Stimulated activated CD4-positive, alpha-beta T cell treated with anti-CD3 and anti-CD28 coated beads, Interleukin-4, amount 100 ng/mL, for 4 hours (primary cell): ENCODE measurements at places on chromosomes 7 and 10.

DNA sequence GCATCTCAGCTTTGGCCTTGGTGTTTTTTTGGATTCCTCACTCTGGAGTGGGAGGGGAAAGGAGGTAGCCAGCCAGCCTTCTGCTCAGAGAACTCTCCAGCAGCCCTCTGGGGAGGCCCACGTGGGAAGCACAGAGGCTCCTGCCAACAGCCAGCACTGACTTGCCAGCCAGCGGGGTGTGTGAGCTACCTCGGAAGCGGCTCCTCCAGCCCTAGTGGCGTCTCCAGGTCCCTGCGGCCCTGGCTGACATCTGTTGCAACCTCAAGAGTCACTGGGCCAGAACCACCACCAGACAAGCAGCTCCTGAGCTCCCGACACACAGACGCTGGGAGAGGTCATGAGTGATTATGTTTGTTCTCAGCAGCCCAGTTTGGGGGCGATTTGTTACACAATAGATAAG is 180.2 kb upstream of the FZD8 start:
- no peak for DNase-seq

GRCh38 chr7:50332241-50333165 is 28.0 kb downstream of the IKZF1 start:
- DNase-seq = no peak

GRCh38 chr7:156156734-156157408 is 344.6 kb upstream of the SHH start:
- no peak for DNase-seq

DNA sequence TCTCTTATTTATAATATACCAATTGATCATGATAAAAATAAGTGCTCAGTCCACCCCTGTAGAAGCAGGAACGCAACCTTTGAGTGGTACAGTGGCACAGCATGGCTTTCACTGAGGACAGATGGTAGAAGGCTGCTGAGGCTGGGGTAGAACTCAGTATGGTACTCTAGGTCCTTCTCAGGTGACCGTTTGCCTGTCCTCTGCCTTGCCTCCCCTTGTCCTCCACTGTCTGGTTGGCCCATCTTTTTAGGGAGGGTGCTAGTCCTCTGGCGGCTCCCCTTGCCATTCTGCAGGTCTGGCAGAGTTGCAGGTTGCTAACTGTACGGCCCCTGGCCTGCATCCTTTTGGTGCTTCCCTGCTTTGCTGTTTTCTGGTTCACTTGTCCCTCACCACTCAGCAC is 27.3 kb downstream of the SLC18A2 start:
- DNase-seq = no peak

DNA sequence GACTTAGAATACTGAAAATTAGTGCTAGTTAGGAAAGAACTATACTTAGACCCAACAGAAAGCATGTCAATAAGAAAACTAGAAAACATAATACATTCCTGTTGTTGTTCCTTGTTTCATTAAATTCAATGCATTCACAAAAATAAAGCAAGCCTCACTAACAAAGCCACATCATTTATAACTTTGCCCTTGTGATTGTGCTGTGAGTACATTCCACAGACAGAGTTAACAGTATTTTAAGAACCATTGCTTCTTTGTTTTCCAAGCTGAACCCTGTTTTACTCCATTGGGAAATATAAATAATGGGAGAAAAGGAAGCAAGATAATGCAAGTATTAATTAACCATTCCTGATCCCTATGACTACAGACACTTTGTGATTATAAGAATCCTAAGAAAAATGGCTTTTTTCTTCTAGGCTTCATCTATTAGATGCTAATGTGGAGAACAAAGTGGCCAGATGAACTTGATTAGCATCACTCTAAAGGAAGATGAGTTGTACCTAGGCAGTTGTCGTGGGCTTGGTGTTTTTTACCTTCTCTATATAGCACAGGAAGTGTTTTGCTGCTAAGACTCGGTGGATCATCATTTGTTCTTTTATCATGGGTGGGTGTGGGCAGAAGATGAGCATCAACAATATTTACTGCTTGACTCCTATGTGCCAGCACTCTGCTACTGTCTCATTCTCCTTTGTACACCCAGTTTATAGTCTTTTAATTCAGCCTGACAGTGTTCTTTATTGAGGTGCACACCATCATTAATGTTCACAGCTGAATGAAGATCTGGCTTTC is 34.2 kb upstream of the ZNRF2 start:
- no peak for DNase-seq

DNA sequence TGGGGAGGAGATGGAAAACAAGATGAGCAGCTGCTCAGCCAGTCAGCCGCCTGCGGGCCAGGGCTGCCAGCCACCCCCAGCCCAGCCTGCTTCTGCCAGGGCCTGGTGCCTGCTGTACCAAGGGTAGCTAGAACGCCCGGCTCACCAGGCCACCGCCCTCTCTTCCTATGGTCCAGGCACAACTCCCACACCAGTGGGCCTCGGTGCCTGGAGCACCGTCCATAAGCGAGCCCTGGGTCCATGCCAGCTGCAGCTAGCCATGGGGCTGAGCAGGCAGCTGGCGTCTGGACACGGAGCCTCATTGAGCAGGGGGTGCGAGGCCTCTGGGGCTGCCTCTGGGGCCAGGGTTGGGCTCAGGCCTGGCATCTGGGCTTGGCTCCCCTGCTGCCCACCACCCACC is 8.5 kb upstream of the RABGEF1 start:
- DNase-seq = no peak

DNA sequence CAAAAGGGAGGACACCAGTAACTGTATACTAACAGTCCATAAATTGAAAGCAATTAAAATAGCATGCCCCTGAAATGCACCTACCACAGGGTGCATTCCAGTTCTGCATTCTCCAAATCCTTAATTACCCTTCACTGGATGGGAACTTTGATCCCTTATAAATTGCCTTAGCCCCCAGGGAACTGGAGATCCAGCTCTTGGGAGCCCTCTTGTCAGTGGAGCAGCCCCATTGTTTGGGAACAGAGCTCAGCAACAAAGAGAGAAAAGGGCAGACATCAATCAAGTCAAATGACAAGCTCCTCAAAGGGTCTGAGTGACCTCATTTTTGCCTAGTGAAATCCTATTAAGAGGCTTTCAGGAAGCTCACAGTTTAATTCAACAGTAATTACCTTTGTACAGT is 472.6 kb downstream of the XPNPEP1 start:
- DNase-seq = no peak

DNA sequence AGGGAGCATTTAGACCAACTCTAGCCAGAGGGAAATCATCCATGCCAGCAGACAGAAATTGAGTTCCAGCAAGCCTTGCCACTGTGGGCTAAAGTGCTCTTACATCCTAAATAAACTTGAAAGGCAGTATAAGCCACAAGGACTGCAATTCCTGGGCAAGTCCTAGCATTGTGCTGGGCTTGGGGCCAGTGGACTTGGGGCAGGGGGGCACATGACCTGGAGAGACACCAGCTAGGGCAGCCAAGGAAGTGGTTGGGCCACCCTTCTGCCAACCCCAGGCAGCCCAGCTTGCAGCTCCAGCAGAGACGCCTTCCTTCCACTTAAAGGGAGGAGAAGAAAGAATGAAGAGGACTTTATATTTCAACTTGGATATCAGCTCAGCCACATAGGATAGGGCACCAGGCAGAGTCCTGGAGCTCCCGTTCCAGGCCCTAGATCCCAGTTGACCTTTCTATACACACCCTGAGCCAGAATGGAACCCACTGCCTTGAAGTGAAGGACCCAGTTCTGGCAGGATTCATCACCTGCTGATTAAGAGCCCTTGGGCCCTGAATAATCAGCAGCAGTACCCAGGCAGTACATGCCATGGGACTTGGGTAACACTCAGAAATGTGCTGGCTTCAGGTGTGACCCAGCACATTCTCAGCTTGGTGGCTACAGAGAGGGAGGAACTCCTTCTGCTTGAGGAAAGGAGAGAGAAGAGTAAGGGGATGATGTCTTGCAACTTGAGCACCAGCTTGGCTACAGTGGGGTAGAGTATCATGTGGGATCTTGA is 153.0 kb downstream of the GNAI1 start:
- DNase-seq = no peak

DNA sequence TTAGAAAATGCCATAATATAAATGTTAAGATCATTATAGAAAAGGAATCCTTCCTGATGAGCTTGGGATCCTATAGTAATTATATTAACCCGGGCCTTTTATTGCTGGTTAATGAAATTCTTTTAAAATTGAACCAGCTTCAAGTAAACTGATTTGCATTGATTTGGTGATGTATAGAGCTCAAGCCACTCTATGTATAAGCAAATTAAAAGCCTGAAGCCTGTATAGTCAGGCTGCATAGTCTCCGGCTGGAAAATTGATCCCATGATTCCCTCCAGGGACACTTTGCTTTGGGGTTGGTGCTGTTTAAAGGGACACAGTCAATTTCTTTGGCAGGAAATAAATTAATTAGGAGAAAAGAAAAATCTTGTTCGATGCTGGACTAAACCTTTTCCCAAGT is 199.1 kb downstream of the HERPUD2 start:
- DNase-seq = no peak

DNA sequence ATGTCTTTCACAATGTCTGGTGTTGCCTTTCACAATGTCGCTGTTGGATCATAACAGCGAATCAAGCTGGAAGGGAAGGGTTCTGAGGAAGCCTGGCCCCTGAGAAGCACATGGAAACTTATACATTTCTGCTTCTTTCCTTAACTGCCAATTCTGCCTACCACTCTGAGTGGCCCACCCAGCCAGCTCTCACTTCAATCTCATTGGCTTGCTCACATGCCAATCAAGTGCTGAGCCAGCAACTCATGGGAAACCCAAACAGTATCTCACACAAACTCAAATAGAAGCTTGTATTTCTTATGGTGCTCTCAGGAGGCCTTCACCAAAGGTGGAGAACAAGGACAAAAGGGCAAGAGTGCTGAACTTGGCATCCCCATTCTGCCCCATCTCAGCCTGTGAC is 117.4 kb upstream of the GPR26 start:
- no peak for DNase-seq

GRCh38 chr7:123719197-123719721 is 29.5 kb downstream of the WASL start:
- DNase-seq = no peak

GRCh38 chr7:136183981-136184380 is 206.8 kb upstream of the MTPN start:
- no peak for DNase-seq

DNA sequence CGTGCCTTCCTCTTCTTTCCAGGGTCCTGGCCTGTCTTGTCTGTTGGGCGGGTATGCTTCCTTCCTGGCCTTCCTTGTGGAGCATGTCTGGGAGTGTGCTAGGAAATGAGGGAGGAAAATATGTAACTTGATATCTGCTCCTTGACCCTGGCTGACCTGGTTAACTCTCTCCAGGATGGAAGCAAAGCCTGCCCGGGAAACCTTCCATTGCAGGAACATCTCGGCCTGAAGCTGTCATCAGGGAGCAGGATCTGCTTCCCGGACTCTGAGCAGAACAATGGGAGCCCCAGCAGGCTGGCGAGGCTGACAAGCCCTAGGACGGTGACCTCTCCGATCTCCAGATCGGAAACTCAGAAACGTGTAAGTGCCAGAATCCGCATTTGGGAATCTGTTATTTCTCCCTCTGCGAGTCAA is 340.3 kb downstream of the FRMD4A start:
- no peak for DNase-seq

- DNase-seq = no peak
Observed at GRCh38 chr10:43595739-43596298, 10.4 kb upstream of the ZNF485 start.

- no peak for DNase-seq
Observed at GRCh38 chr7:96800122-96800521, 90.5 kb upstream of the SEM1 start.

DNA sequence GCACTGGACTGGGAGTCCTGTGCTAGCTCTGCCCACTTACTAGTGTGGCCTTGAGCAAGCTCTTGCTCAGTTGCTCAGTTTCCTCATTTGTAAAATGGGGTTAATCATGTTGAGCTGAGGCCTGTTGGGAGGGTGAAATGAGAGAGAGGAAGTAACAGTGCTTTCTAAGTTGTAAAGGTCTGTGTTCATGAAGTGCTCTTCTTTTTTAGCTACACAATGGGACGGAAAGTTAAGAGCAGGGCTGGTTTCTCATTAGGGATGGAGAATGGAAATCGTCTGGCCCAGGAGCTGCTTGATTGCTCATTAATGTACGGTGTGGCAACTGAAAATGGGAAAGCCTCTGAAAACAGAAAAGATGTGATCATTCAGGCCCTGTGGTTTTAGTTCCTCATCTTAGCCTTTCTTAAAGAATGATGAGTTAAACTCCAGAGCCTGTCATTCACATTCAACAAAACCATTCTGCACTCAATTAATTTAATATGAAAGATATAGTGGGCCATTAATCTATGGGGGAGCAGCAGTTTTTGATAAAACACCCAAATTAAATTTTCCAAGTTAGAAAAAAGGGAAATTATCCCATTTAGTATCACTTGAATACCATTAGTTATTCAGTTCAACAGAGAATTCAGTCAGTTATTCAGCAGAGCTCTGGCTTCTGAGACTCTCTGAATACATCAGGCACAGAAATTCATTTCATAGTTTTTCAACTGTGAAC is 60.5 kb downstream of the SH2D4B start:
- no peak for DNase-seq

DNA sequence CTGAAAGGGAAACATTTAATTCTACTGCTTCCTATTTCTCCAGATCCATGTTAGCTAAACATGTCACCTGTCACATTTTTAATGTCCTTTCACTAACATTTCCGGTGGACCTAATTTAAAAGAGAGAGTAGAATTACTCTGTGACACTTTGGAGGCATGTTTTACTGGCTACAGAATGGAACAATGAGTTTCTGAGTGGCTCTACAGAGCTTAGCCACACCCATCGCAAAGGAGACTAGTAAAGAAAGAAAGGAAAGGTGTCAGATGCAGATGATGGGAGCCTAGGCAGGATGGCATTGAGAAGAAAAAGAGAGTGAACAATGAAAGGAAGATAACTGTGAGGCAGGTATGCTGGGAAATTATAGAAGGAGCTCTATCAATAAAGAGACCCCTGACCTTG is 35.9 kb downstream of the NDUFB2 start:
- no peak for DNase-seq

- DNase-seq = no peak
Observed at GRCh38 chr10:79102498-79102874, 33.7 kb downstream of the ZMIZ1 start.
